LHCN-M2 (cell line): ENCODE measurements at places on chromosomes 16 and 17. TPM values are rescaled to one million over a fixed set of nuclear protein-coding genes. Genes with fewer than 3 reads are reported as not detected.

Gene ATP2A1
- 0.92 and 0.96 TPM in 2 replicates for total RNA-seq

Gene SERPINF2
- total RNA-seq: 0.13 and 0.40 TPM in 2 replicates

Gene ASGR1
- total RNA-seq: 0.29 and 1.4 TPM in 2 replicates

Gene TNP2
- not detected in 2 replicates for total RNA-seq

Gene RUNDC3A
- total RNA-seq: 0.32 TPM in 1 of 2 replicates, not detected in the other

Gene HSD17B2
- 3.0 and 6.5 TPM in 2 replicates for total RNA-seq

DNA sequence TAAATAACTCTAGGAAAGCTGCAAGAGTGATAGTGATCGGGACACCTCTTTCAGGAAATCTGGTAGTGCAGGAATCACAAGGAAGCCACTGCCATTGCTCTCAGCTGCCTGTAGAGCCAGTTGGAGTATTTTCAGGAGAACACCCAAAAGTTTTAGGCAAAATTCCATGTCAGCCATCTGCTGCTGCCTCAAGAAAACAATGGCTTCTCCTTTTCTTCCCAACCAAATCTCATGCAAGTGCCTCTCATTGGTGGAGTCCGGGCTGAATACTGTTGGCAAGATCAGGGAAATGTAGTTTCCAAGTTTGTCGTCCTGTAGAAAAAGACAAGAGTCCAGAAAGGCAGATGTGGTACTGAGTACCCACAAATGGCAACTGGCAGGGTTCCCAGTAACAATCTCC, 54.9 kb upstream of the TANC2 start:
- no peak for DNase-seq

DNA sequence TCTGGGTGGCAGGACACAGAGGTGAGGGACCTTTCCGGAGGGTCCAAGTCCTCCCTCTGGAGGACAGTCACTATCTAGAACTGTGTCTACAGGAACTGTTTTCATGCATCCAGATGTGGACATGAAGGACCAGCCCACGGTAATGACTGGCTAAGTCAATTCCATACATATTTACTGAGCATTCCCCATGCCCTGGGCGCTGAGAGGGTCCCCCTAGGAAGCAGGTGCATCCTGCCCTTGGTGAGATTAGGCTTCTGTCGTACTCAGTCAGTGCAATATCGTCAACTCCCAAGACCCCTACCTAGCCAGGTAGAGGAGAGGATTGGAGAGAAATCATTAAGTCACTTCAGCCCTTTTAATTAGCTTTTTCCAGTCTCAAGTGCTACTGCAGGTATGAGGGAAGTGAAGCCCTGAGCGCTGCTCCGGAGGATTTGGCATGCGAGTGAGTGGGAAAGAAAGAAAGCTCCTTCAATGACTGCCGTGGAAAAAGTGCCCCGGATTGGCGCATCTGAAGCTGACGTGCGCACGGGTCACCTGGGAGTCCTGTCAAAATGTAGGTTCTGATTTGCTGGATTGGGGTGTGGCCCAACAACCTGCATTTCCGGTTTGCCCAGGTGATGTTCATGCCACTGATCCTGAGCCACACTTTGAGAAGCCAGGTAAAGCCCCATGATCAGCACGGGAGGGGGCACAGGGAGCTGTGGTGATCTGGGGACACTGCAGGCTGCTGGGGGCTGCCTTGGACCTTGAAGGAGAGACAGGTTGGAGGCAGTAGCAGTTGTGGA, 367.4 kb upstream of the TNRC6C start:
- no peak for DNase-seq

- no peak for DNase-seq
Observed at GRCh38 chr17:4956493-4957061, 5.7 kb downstream of the ENO3 start.
